SHP77 (cell line): ENCODE measurements at places on chromosomes 4 and X.
A peak's percentile ranks its signal among the peaks of the same experiment; 100 is the strongest.

- no peak for DNase-seq
These were observed 88.1 kb downstream of the MGST2 start for GRCh38 chr4:139753686-139754085.

DNA sequence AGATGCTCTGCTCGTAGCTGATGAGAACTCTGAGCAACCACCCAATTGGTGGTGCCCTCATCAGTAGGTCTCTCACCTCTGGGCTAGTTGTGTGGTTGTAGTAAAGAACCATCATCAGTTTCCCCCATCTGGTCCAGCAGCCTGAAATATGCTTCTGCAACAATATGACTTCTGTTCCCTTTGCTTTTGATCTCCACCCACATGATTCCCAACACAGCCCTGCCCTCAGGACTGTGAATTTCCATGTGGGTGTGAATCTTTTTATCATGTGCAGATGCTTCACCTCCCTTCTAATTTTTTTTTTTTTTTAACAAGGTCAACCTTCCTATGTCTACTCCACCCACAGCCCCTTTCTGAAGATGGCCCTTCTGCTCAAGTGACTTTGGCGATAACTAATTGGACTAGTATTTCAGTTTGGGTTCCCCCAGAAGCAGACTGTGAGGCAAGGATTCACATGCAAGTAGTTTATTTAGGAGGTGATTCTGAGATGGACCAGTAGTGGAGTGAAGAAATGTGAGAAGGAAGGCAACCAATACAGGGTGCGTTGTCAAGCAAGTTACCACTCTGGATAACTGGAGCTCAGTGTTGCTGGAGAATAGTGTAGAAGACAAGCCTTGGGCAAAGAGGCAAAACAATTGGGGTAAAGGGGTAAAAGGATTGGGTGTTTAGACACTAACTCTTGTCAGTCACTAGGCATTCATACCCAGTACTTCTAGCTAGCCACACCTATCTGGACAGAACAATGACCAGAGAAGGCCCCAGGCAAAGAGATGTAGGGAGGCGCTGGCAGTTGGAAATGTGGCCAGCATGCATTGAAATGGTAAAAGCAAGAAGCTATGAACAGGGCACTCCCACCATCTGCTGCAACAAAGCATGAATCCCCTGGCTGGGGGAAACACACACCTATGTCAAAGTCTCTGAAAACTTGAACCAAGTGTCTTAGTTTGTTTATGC lies 466.2 kb downstream of the BCOR start:
- DNase-seq: no peak

GRCh38 chrX:70254909-70255308 lies 5.1 kb downstream of the P2RY4 start:
- no peak for DNase-seq

DNA sequence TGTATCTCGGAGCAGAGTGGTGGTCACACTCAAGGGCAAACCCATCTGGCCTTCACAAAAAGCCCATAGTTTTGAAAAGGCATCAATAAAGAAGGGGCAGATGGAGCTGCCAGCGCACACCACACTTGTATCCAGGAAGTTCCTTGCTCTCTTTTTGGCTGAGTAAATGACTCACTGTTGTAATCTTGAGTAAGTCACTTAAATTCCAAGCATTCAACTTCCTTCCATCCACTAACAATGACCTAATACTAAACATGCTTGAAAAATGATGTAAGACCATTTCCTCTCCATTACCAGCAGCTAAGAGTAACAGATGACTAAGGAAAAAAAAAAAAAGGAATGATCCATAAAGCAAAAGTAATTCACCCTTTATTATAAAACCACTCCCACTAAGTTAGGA lies 32.4 kb upstream of the MYOZ2 start:
- DNase-seq: no peak

- DNase-seq: peak; percentile 42
These were observed 119.7 kb downstream of the NFKB1 start for GRCh38 chr4:102620697-102621497.

DNA sequence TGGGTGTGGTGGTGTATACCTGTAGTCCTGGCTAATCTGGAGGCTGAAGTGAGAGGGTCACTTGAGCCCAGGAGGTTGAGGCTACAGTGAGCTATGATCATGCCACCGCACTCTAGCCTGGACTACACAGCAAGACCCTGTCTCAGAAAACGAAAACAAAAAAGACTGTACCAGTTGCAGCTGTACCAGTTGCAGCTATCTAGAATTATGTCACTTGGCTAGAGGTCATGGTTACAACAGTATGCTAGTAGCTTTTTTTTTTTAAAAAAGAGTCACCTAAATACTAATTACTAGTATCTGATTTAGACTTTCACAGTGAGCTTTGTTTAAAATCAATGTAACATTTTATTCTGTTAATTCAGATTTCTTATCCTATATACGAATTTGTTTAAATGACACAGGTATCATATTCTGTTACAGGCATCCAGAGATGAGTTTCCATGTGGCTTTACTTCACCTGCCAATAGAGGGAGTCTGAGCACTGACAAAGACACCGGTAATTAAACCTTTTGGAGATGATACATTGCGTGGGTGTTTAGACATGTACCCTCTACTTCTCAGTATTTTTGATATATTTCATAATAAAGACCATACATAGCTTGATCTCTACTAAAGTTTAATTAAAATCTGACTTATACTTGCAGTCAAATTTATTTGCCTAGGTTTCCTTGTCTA lies 100.2 kb upstream of the IL13RA1 start:
- DNase-seq: no peak

GRCh38 chr4:86493460-86493859 lies 100.7 kb upstream of the PTPN13 start:
- no peak for DNase-seq

DNA sequence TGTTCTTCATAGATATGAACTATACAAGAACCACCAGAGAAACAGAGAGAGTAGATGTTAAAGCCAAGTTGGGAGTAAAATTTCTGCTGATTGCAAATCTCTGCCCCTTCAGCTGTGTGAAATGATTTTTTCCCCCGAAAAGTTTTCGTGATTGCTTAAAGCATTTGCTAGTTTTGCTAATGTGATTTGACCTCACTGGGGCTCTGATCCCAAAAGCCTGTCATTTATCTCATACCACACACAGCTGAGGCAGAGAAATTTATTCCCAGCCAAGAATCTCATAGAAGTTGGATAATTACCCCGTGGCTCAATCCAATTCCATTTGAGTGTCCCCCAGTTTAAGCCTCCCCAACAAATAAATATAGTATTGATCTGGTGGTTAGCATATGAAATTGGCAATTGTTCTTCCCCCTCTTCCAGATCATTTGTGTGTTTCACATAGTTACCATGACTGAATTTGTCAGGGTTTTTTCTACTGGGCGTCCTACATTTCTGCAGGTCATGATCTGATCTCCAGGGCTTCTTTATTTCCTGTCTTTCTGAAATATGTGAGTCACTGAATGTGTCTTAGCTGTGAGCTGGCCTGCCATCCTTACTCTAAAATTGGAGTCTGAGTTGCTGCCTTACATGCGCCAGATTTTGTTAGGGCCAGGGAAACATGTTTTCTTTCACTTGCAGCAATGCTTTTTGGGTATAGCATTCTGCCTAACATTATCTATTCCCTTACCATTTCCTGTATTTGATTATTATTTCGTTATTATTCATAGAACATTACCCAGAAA lies 167.5 kb upstream of the FRMPD4 start:
- DNase-seq: no peak
